Esophagus squamous epithelium (tissue), 5 donors: ENCODE measurements at places on chromosomes 13 and 19.

GRCh38 chr13:109105899-109106298 lies 476.5 kb downstream of the MYO16 start:
- DNase-seq = no peak

DNA sequence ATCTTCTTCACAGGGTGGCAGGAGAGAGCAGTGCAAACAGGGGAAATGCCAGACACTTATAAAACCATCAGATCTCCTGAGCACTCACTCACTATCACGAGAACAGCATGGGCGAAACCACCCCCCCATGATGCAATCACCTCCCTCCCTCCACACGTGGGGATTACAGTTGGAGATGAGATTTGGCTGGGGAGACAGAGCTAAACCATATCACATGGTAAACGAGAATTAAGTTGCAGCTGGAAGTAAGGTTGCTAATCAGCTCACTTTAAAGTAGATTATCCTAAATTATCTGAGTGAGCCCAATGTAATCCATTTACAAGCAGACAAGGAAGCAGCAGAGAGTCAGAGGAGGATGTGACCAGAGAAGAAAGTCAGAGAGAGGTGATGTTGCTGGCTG lies 102.2 kb upstream of the IPO5 start:
- DNase-seq = no peak

DNA sequence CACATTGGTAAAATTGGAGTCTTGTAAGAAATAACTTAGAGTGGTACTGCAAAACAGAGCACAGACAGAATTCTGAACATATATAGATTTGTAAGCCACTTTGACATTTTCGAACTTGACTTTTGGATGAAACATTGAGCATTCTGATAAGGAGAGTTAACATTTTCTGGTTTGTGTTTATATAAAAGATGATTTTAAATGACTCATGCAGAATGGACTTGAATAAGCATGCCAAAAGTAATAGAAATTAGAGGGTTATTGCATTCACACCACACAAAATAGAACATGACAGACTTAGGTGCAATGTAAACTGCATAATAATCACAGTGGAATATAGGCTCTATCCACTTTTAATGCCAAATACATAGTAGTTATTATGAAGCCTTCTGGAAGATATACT lies 507.0 kb downstream of the DACH1 start:
- DNase-seq = no peak

DNA sequence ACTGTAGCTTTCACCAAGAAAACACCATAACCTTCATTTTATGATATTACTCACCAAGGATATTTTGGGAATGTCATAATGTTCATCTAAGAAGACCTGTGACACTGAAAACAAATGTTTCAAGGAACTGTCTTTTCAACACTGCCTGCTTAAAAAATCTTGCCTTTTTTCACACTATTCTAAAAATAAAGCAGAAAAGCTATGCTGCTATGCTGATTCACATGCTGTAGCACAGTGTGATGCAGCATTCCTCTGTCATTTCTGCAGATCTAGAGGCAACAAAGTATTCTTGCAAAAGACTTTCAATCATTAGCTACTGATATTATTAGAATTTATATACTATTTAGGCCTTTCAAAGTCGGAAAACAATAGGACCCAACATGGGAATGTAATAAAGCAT lies 525.7 kb downstream of the UQCRFS1 start:
- no peak for DNase-seq

GRCh38 chr19:33063753-33064457 lies 783 bp downstream of the RHPN2 start:
- DNase-seq = no peak

GRCh38 chr19:44746616-44746945 lies 1.9 kb upstream of the BCL3 start:
- DNase-seq = no peak

DNA sequence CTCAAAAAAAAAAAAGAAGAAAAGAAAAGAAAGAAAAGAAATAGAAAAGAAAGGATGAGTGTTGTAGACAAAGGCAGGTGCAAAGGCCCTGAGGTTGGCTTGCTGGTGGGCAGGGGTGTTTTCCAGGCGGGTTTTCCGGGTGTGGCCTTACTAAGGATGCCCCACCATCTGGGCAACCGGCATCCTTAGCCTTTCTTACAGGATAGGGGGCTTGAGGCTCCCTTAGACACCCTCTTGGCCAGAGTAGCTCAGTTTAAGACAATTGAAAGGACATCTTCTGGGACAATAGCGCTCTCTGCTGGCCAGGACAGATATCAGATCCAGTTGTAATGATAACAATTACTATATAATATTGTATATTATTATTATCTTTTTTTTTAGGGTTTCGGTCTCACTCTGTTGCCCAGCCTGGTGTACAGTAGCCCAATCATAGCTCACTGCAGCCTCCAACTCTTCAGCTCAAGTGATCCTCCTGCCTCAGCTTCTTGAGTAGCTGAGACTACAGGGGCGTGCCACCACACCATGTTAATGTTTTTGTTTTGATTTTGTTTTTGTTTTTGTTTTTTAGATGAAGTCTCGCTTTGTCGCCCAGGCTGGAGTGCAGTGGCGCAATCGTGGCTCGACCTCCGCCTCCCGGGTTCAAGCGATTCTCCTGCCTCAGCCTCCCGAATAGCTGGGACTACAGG lies 1.4 kb upstream of the QTRT1 start:
- DNase-seq = no peak
